ENCODE measurements at places on chromosomes 3 and 15.

DNA sequence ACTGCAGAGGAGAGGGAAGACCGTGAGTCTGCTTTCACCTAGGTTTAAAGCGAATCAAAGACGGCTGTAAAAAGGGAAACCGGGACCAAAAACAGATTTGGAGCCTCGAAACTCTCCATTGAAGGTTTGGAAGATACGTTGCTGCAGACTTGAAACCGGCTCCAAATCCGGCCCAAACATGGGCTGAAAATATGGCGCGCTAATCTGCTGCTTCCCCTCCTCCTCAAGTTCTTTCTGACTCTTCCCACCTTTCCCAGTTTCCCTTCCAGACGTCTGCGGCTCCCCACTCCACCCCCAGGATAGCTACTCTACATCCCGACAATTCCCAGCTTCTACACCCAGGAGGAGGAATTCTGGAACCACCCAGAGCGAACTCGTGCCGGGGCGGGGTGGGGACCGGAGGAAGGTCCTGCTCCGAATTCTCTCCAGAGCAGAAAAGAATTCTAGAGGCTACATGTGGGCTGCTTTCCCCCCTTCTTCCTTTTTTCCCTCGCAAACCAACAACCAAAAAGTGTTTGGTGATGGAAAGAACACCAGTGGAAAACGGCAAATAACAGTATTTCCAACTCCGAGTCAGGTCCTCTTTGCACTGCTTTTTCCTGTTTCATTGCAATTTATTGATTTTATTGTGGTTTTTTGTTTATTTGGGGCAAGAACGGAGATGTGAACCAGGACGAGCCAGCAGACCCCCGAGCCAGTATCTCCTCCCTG is 8.5 kb downstream of the EOMES start:
- no peak for DNase-seq

DNA sequence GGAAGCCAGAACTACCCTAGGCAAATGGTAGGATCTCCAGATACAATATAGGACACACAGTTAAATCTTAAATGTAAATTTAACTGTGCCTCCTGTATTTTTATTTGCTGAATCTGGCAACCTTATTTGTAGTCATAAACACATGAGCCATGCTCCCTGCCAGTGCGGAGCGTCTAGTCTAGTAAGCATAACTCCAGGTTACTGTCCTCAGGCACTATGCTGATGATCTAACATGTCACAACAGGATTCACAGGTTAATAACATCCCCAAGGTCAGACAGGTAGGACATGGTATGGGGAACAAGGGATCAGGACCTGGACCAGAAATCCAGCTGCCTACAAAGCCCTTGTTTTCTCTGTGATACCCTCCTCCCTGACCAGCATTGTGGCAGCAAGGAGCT is 305.1 kb downstream of the CACNA2D3 start:
- no peak for DNase-seq

DNA sequence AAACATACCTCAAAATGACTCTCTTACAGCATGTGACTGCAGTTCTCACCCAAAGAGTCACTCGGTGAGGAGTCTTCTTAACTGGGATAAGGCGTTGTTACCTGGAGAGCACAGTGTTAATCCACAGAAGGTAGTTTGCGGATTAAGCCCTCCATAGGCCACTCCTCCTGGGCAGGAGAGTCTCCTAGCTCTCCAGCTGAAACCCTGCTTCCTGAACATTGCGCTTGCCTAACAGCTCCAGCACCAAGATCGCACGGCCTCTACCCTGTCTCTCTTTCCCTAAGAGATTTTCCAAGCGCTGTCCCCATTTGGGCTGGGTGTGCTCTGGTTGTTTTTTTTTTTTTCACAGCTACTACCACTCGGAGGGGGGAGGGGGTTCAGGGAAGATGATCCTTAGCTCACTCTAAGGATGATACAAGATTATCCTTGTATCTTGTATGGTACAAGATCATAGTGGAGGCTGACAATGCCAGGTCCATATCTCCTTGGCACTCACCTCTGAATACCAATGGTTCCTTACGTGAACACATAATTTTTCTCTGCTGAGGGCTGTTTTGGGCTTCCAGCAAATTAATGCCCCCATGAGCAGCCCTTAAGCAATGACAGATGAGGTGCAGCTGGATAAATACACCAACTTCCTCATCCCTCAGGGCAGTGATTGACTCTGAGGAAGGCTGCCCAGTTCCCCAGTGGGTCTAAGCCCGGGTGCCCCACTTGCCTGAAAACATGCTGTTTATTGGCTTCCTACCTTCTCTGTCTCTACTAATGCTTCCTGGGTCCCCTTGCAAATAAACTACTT is 185.2 kb upstream of the TSC22D2 start:
- DNase-seq: no peak

DNA sequence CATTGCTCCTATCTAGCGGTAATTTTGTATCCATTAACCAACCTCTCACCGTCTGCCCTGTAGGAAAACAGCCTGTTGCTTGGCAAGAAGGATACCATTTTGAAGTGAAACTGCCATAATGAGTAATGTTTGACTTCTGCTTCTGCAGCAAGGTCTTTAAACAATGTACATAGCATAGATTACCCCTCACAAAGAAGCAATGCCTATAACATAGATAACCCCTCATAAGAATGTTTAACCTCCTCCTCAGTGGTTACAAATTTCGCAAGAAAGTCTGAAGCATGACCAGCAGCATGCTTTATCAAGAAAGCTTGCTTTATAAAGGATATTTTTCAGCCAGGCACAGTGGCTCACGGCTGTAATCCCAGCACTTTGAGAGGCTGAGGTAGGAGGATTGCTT is 61.2 kb upstream of the MFGE8 start:
- DNase-seq: no peak

- no peak for DNase-seq
Observed at GRCh38 chr3:155553780-155554179, 191.1 kb downstream of the PLCH1 start.

- DNase-seq: no peak
Observed at GRCh38 chr3:15015456-15015855, 49.7 kb downstream of the MRPS25 start.

- peak; percentile 51 for DNase-seq
Observed at GRCh38 chr3:142888099-142888480, 793 bp downstream of the PCOLCE2 start.

GRCh38 chr15:25858952-25859760 is 4.0 kb downstream of the ATP10A start:
- DNase-seq: no peak

GRCh38 chr3:38171622-38172021 is 6.3 kb downstream of the OXSR1 start:
- DNase-seq: no peak

DNA sequence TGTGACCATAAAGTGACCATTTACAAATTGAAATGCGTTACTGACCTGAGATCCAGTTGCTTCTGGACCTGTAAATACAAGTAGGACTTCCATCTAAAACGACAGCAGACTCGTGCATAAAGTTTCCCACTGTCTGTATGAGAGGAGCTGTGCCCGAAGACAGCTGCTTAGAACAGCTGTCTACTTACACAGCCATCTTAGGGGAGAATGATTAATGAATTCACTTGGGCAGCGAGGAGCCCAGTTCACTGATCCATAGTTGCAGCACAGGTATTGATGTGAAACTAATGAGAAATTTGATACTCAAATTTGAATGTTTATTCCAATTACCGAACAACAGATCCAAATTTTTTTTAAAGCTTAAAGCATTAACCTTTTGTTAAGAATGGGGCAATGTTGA is 748.1 kb downstream of the NR2F2 start:
- DNase-seq: no peak

Measured in neuronal stem cell (in vitro differentiated cells).